ENCODE measurements at places on chromosomes 5 and 9.

DNA sequence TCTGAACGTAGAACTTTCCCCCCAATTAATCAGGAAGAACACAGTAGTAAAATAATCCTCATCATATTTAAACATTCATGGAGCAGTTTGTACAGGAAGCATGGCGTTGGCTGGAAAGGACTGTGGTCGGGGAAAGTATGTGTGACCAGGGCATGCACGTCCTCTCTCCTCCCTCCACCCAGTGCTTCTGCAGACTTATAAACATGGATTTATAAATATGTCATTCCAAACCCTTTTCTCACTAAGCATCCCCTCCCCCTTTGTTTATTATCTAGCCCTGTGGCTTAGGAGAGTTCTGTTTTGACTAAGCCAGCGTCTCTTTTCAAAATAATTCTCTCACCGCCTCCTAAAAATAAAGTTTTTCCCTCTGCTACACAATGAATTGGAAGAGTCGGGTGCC is 70.4 kb upstream of the DAP start:
- no peak for DNase-seq

- DNase-seq, result no peak
Measured at GRCh38 chr5:68446487-68446894, 230.9 kb downstream of the PIK3R1 start.

DNA sequence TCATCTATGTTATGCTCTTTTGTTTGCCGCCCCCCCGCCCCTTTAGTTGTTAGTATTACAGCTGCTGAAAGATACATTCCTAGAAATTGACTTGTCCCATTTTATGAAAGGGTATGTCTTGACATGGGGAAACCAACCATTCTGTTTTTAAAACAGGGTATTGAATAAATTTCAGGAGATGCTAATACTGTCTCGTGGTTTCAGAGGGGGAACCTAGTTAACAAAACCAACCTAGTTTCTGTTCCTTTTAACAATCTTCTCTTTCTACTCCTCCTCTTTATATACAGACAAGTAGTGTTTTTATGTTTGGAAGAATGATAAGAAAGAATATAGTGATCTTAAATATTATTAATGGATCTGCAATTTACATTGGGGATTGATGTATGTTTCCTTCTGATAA is 3.5 kb downstream of the PIP5K1B start:
- DNase-seq, result no peak

GRCh38 chr5:464843-465590 is 22.0 kb downstream of the EXOC3 start:
- DNase-seq, result no peak

DNA sequence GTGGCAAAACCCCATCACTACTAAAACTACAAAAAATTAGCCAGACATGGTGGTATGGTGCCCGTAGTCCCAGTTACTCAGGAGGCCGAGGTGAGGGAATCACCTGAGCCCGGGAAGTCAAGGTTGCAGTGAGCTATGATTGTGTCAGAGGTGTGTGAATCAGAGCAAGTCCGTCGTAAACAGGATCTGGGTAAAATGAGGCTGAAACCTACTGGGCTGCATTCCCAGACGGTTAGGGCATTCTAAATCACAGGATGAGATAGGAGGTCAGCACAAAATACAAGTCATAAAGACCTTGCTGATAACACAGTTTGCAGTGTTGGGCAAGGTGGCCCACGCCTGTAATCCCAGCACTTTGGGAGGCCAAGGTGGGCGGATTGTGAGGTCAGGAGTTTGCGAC is 1.9 kb upstream of the CLTB start:
- DNase-seq, result no peak

All from D721Med (cell line).